Progenitor cell of endocrine pancreas (in vitro differentiated cells): ENCODE measurements at places on chromosomes 3 and 15. TPM values are rescaled to one million over a fixed set of nuclear protein-coding genes. Genes with fewer than 3 reads are reported as not detected.

DNA sequence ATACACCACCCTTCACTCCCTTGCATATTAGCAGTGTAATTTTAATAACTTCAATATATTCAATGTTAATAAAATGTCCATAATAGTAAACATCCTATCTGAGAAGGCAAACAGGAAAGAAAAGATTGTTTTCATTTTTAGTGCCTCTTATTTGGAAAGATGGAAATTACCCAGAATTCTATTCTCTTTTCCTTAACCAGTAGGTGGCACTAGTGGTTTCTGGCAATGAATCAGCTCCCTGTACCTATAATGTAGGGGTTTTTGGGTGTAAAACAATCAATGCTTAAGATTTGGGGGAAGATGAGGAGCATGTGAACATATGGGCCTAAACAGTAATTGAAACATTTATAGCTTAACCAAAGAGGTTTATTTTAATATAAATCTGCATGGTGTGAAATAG lies 5.7 kb upstream of the SEMA6D start:
- no peak for DNase-seq

- no peak for DNase-seq
Observed at GRCh38 chr3:37054370-37054769, 61.1 kb downstream of the MLH1 start.

Gene RTP3
- total RNA-seq, result not detected in 2 replicates

DNA sequence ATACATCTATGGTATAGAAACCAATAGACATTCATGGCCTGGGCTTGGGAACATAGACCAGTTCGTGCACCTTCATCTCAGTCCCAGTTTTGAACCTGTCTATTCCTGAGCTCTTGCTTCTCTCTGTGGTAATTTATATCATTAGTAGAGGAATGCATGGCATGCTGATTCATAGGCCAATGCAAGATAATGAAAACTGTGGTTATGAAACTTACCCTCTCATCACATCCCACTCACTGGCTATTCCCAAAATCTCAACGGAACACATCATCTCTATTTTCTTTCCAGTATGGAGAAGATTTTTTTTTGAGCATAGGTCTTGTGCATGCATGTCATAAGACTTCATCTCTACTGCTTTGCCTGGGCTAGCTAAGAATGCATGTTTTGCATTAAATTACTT lies 18.7 kb upstream of the P2RY12 start:
- no peak for DNase-seq

Gene PLA2G4B
- 13.1 and 13.8 TPM in 2 replicates for total RNA-seq

Gene MKRN2OS
- 1.7 and 2.0 TPM in 2 replicates for total RNA-seq

DNA sequence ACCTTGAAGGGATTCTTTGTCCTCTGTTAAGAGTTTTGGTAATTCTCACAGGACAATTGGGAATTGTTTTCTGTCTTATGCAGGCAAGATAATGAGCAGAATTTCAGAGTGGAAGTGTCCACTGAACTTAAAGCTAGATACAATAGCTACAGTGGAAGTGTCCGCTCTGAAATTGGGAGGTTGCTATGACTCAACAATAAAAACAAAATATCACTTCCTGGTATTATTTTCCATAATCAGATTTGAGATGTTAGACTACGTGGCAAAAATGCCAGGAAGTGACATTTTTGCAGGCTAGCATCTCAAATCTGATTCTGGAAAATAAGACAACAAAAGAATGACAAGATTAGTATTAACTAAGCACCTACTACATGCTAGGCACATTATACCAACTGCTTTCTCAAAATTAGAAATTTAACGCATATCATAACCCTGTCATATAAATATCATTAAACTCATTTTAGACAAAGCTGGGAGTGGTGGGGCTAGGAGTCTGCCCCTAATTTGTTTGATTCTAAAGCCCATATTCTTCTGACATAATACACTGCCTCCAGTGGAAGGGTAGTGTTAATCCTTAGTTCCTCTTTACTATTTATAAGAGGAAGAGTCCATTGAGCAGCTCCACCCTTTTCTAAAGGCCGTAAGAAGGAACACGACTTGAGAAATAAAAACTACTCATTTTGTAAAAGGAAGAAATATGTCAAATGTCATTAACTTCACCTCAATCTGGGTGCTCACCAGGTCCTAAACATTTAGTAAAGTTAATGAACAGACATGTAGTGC lies 266.9 kb upstream of the STT3B start:
- no peak for DNase-seq

DNA sequence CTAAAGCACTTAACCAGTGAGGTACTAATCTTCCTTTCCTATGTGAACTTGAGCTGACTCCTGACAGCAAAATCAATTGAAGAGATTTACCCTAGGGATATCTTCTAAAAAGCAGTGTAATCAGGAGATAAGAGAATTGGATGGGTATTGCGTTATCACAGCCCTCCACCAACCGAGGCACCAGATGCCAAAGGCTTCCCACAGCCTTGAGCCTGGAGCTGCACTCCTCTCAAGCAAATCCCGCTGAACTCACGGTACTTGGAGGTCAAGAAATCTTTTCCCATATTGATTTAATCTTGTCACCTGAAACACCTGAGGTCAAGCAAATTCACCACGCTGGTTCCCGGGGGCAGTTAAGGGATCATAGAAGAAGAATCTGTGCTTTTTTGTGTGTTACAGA lies 346.8 kb downstream of the TBL1XR1 start:
- no peak for DNase-seq

GRCh38 chr15:99409097-99409473 lies 156.7 kb upstream of the MEF2A start:
- no peak for DNase-seq

GRCh38 chr3:19394946-19395345 lies 246.6 kb downstream of the KCNH8 start:
- DNase-seq, result no peak

DNA sequence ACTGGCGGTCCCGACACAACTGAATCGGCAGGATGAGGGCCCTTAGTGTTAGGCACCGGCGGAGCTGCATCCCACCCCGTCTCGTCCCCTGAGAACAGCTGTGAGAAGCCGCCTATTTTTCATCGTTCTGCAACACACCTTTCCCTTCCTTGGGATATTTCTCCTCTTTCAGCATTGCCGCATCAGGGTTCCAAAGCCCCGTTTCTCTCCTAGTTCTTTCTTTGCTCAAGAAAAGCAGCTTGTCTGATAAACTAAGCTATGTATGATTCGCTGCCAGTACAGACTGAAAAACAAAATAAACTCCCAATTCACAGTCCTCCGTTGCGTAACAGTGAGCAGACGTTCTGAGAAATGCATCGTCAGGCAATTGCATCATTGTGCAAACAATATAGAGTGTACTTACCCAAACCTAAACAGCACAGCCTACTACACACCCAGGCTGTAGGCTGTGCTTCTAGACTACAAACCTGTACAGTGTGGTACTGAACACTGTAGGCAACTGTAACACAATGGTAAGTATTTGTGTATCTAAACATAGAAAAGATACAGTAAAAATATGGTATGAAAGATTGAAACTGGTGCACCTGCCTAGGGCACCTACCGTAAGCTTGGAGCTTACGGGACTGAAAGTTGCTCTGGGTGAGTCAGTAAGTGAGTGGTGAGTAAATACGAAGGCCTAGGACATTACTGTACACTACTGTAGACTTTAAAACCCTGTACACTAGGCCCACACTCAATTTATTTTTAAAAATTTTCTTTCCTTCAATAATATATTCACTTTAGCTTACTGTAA lies 8.9 kb upstream of the ADAMTS17 start:
- DNase-seq, result no peak

Gene ASB14
- total RNA-seq, result not detected in 2 replicates

GRCh38 chr3:176581589-176581988 lies 615.7 kb downstream of the TBL1XR1 start:
- DNase-seq, result no peak

GRCh38 chr3:21436835-21437234 lies 314.2 kb downstream of the ZNF385D start:
- DNase-seq, result no peak

GRCh38 chr15:56948764-56949101 lies 30.3 kb downstream of the TCF12 start:
- DNase-seq, result no peak

GRCh38 chr15:78406016-78406585 lies 31.9 kb upstream of the IREB2 start:
- DNase-seq, result no peak

Gene SLC22A14
- 0.18 and 0.72 TPM in 2 replicates for total RNA-seq

DNA sequence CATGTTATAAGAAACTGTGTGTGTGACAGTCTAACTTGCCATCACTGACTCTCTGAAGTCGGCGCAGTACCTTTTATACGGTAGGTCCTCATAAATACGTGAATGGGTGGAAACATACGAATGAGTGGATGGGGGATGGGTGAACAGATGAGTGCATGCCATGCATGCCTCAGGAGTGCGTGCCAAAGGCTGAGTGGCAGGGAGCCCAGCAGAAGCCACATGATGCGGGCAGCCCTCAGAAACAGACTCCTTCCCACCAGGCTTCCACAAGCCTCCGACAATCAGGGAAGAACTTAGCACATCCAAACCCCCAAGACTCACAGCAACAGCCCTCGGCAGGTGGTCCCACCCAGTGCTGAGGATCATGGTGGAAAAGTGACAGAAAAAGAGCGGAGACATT lies 16.7 kb downstream of the HCN4 start:
- no peak for DNase-seq

DNA sequence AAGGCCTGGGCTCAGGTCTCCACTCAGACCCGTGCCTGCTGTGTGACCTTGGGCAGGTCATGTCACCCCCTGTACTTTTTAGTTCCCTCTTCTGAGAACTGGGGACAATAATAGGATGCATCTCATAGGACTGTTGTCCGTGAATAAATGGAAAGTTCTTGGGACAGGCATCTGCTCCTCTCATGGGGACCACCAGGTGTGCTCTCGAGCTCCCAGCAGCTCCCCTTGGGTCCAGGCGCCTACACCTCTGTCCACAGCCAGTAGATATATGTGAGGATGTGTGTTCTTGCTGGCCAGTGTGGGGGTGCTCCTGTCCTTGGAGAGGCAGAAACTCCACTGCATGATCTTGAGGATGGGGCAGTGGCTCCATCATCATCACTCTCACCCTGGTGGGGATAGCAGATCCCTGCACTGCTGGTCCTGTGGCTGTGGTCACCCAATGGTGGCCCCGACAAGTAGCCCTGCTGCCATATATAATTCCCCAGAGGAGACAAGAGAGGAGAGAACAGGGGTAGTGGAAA lies 257.6 kb upstream of the TLE3 start:
- DNase-seq, result no peak

Gene PARP9
- 11.3 and 11.5 TPM in 2 replicates for total RNA-seq

DNA sequence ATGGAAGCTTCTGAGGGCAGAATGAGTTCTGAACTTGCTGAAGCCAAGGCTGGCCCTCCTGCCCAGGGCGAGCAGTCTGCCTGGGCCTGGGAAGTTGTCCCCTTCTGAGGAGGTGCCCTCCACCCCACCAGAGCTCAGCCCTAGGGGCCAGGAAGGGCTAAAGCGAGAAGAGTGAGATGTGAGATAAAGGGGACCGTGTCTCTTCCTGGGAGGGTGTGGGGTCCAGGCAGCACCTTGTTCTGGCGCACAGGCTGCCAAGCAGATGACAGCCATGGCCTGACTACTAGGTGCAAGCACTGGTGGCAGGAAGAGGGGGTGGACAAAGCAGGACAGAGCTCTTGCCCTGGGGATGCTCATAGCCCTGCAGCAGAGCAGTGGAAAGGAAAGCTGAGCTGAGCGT lies 3.7 kb downstream of the PAK6 start:
- DNase-seq, result no peak
